Activated CD4-positive, alpha-beta T cell treated with anti-CD3 and anti-CD28 coated beads, Interleukin-2, amount 10 ng/mL, durations not matched to agents 7 days and 5 days (primary cell): ENCODE measurements at places on chromosomes 2 and 18. TPM values are rescaled to one million over a fixed set of nuclear protein-coding genes. Genes with fewer than 3 reads are reported as not detected.

Gene TBC1D8
- 0.65 TPM for total RNA-seq

Gene LYPD6
- total RNA-seq: not detected

Gene ATP5F1A
- total RNA-seq: 349 TPM

Gene ADD2
- total RNA-seq: 16.8 TPM

DNA sequence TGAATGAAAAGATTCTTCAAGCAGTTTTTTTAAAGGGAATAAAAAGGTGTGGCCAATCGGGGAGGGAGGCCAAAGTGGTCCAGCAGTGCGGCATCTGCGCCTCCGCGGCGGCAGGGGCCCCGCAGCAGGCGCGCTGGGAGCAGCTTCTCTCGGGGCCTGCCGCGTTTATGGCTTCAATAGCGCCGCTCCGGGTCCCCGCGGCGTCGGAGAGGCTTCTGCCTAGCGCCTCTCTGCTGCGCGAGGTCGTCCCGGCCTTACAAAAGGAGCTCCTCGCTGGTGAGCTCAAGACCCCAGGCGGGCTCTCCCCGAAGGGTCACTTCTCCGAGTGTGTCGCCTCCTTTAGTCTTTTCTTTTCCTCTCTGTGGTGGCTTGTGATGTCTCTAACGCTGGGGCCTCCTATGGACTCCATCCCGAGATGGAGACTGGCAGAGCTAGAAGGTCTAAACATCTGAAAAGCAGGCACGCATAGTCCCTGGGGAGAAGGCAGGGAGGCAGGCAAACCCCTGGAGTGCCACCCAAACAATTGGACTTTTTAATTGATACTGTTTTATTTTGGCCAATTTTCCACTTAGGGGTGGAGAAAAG lies 67.1 kb downstream of the SUMO1 start:
- peaks cover 10% of the 10 kb centered on the region for H3K4me1 ChIP-seq
- H3K36me3 ChIP-seq: no peaks in the 10 kb centered on the region
- H3K4me3 ChIP-seq: no peak overlapping the region
- H3K27ac ChIP-seq: no peak overlapping the region

DNA sequence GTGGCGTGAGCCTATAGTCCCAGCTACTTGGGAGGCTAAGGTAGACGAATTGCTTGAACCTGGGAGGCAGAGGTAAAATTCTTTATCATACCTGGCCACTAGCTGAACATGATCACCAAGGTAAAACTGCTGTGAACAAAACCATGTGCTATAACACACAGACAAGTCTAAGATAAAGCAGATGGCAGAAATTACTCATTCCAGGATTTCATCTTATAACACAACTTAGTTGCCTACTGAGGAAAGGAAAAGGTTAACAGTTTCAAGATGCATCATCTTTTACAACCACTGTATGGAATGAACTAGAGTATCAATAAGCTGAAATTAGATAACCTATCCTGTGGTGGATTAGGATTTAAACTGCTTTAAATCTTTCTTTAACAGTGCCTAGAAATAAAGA lies 8.3 kb downstream of the ARL5A start:
- DNase-seq: no peak
- H3K4me3 ChIP-seq: no peak overlapping the region
- H3K27ac ChIP-seq: no peak overlapping the region
- H3K36me3 ChIP-seq: peaks cover 34% of the 10 kb centered on the region
- peaks cover 34% of the 10 kb centered on the region for H3K4me1 ChIP-seq

- H3K27me3 ChIP-seq: no peaks in the 10 kb centered on the region
- H3K4me1 ChIP-seq: no peaks in the 10 kb centered on the region
- H3K4me3 ChIP-seq: no peak overlapping the region
- H3K27ac ChIP-seq: no peak overlapping the region
Measured at GRCh38 chr2:18976168-18976961, 382.1 kb downstream of the OSR1 start.

DNA sequence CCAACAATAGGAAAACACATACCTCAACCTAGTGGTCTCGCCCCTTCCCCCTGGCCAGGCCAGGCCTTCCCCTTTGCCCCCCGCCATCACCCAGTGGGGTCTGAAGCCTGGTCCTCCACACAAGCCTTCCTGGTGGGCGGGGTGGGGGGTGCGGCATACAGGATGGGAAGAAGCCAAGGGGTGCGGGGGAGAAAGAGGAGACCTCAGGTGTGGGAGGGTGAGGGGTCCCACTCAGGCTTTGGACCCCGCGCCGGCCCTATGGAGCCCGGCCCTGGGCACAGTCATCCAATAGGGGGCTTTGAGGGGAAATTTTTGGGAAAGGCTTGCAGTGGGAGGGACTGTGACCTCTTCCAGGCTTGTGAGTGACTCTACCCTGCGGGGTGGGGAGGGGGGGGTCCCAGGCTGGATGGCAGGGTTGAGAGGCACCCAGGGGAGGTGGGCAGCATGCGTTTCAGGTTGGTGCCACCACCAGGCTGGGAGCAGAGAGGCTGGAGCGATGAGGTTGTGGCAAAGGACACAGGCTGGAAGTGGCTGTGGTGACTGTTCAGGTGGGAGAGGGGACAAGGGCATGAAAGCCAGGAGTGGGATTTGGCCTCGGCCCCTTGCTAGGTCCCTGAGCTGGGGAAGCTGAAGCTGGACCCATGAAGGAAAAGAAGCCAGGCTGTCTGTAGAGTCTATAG lies 1.3 kb downstream of the SLC66A3 start:
- peak overlapping the region; percentile 13 for H3K27ac ChIP-seq
- H3K36me3 ChIP-seq: peaks cover 5% of the 10 kb centered on the region
- no peak for DNase-seq
- H3K27me3 ChIP-seq: peaks cover 5% of the 10 kb centered on the region
- peaks cover 36% of the 10 kb centered on the region for H3K4me1 ChIP-seq
- H3K4me3 ChIP-seq: peak overlapping the region; percentile 81

GRCh38 chr2:179793902-179794301 lies 67.5 kb downstream of the ZNF385B start:
- no peak overlapping the region for H3K4me3 ChIP-seq
- peaks cover 2% of the 10 kb centered on the region for H3K27me3 ChIP-seq
- no peaks in the 10 kb centered on the region for H3K36me3 ChIP-seq
- H3K4me1 ChIP-seq: no peaks in the 10 kb centered on the region
- no peak overlapping the region for H3K27ac ChIP-seq
- DNase-seq: no peak
